ENCODE measurements at places on chromosomes 5 and 9.

- no peak for DNase-seq
Observed at GRCh38 chr5:74035521-74035937, 409.5 kb downstream of the ARHGEF28 start.

DNA sequence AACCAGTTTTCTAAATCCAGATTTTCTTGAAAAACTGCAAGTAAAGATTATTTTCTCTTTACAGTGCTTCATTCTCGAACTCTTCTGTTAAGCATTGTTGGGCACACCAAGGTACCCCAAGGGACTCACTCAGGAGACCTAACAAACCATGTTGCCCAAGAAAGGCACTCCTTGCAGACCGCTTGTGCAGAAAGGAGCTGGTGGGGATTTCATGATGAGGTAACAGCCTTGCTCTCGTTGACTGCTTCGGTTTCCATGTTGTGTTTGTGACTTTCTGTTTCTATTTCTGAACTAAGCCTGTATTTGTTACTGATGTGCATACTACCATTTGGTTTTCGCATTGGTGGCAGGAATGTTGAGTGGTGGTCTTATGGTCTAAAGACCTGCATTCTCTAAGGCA is 266.6 kb upstream of the DAP start:
- no peak for DNase-seq

DNA sequence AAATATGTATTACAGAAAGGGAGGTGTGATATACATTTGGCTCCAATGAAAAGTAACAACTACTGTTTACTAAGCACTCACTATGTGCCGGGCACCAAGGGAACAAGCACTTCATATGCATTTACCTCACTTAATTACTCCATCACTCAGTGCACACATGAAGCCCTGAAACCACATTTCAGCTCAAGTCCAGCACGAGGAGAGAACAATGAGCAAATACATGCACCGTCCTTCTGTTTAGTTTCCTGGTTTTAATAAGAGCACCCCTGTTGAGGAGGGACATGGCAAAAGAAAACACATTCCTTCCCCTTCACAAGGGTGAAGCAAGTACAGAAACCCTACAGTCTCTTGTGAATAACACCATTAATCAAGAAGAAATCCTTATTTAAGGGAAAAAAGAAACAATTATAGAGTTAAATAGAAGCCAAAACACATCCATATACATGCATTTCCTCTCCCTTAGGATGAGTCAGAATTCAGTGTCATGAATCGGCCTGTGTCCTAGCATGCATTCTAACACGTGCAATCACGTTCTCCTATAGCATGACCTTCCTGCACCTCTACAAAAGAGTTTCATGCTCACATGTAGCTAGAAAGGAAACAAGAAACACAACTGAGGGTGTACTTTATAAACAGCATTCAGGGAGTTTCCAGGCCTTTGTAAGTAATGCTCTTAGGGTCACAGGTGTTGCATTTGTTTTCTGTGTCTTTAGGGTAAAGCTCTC is 411.6 kb downstream of the BNC2 start:
- no peak for DNase-seq

DNA sequence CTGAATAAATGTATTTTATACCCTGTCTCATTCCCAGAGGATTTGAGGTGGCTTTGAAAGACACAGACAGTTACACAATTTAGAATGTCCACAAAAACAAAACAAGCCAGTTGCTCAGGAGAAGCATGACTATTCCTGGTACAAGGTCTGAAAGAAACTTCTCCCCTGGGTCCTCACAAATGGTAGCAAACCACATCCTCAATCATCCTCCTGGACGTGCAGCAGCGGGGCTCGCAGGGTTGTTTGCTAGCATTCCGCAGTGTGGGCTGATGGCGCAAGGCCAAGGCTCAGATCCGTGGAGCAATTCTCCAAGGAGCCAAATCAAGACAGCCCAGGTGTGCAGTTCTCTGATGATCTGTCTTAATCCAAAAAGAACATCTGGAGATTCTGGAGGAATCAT is 210.3 kb downstream of the ACTL7B start:
- DNase-seq = no peak

- DNase-seq = peak; percentile 40
Observed at GRCh38 chr5:136212252-136212721, 19.3 kb upstream of the SMIM32 start.

- DNase-seq = no peak
Observed at GRCh38 chr9:21931428-21931827, 62.8 kb downstream of the CDKN2A start.

DNA sequence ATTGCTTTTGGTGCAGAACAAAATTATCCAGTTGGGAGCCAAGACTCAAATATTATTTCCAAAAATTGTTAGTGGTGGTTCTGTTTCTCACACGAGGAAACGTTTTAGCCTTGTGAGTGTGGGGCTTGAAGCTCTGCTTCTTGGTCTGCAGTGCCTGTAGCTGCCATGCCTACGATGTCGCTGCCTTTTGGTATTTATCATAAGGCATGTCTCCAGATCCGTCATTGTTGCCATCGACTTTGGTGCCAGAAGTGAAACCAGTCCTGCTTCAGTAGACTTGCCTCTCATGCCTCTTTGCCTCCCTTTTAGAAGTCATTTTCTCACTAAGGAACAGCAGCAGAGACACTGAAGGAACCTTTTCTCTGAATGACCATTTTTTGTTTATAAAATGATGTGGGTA is 29.7 kb upstream of the CATSPER3 start:
- no peak for DNase-seq

GRCh38 chr9:137880160-137880975 is 2.8 kb downstream of the CACNA1B start:
- no peak for DNase-seq

GRCh38 chr5:61823781-61824180 is 482.2 kb upstream of the KIF2A start:
- DNase-seq = no peak

GRCh38 chr9:127983847-127984289 is 3.1 kb upstream of the EEIG1 start:
- DNase-seq = no peak

- no peak for DNase-seq
Observed at GRCh38 chr9:112771359-112772214, 21.0 kb downstream of the SNX30 start.

- no peak for DNase-seq
Observed at GRCh38 chr5:67163863-67164595, 32.6 kb downstream of the CD180 start.

GRCh38 chr5:94788527-94788926 is 170.1 kb downstream of the SLF1 start:
- no peak for DNase-seq

DNA sequence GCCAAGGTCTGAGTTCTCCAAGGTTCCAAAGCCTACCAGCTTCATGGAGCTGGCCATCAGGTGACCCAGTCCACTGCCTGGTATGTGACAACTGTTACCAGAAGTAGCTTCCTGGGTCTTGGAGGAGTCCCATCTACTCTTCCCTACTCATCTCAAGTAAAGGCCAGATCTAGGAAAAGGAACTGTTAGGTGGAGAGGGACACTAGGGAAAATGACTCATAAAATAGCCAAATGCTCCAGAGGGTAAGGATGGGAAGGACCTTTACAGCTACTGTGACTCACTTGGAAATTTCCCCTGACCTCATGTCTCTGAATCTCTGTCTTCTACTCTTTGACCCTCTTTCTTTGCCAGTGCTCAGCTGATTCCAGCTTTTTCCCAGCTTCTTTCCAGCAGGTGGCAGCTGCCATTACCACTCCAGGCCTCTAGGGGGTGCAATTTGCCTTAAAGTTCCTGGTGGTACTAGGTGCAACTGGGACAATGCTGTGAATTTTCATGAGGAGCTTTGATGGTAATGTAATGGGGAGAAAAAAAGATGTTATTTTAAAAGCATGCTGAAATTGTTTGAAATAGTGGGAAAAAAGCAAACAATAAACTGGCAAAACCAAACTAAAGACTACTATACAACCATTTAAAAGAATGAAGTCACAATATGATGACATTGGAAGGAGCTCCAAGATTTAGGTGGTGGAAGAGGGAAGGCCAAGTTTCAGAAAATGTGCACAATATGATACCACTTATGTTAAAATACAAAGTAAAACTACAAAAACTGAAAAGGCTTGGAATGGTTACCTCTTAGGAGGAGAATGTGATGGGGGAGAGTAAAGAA is 27.1 kb upstream of the MYORG start:
- DNase-seq = peak; percentile 48

DNA sequence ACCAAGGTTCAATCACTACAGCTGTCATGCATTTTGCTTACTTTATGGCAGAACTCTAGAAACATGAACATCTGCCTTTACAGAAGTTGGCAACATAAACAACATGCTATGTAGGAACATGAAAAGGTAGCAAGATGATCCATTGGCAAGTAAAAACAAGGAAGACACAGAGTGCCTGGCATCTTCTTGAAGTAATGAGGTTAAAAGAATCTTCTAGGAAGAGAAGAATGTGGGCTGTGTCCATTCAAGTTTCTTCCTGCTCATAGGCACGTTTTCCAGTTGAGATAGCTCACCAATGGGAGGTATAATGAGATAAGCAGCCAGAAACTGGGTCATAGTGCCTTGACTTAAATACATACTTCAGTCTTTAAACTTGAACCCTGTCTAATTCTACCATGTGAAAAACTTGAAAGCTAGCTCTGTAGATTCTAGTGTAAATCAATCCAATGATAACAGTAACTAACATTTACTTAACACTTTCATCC is 109.4 kb upstream of the PRLR start:
- DNase-seq = no peak

DNA sequence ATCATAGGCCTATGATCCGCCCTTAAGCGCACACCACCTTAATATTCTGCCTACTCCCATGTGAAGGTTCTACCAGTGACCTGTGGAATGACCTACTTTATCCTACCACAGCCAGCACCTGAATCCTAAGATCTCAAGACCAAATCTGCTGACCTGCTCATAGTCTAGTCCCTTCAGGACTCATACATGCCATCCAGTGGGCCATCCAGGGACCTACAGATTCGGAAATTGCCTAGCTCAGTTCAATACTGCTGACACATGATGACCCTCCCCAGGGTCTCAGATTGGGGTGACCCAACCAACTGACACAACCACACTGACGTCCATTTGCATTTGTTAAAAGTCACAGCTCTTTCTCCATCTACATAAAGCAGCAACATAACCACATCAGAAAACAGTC is 443.8 kb upstream of the ST8SIA4 start:
- no peak for DNase-seq

DNA sequence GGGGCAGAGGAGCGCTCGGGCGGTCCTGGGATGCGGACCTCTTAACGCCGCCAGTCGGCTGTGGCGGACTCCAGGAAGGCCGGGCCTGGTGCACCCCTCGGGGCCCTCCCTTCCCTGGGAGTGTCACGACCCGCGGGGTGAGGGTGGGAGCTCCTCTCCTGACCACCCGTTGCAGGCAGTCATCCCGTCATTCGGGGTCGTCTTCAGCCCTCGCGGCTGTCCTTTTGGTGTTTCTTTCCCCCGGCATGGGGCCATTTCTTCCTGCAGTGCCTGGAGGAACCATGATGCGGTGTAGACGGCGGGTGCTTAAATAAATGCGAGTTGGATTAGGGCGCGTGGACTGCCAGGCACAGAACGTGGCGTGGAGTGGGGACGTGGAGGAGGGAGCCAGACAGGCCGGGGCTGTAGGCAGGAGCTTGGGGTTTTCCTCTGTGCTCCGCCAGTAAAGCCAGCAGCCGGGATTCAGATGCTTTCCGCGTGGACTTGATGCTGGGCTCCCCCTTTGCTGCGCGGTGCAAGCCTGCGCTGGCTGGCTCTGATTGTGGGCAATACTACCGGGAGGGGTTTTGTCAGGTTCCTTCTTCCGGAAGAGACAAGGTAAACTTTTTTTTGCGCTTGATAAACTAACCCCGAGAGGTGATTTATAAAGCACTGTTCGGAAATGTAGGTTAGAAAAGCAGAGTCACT is 868 bp downstream of the KDM4C start:
- peak; percentile 51 for DNase-seq
